ENCODE measurements at places on chromosomes 13 and 19.
A peak's percentile ranks its signal among the peaks of the same experiment; 100 is the strongest.

DNA sequence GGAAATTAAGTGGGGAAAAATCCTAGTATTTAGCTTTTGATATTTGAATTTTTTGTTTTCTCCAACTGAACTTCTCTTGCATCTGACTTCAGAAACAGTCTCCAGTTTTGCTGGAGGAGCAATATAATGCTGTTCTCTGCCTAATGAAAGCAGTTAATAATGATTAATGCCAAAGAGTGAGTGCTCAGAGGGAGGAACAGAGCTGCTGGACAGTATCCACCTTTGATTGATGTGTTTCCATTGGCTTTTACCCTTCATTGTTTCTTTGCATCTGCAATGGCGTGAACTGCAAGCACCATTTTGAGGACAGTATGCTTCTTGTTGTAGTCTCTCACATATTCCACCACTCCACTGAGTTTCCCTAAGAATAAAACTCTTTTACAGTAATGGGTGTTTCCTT lies 193.4 kb downstream of the ITGBL1 start:
- no peak for DNase-seq

DNA sequence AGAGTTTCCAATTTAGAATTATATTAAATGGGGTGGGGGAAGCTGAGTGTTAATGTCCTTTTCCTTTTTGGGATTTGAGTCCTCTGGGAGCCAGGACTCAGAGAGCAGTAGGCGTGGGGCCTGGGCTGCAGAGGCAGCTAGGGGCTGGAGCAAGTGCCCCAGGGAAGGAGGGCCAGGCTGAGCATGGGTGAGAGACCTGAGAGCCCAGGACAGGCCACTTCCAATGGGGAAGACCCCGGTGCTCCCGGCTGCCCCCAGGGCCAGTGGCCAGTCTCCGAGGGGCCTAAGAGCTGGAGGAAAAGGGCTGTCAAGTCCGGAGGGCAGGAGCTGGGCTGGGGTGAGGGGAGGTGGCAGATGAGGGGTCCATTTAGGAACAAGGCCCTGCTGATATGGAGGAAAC lies 371.5 kb downstream of the ZNF536 start:
- peak; percentile 10 for DNase-seq

DNA sequence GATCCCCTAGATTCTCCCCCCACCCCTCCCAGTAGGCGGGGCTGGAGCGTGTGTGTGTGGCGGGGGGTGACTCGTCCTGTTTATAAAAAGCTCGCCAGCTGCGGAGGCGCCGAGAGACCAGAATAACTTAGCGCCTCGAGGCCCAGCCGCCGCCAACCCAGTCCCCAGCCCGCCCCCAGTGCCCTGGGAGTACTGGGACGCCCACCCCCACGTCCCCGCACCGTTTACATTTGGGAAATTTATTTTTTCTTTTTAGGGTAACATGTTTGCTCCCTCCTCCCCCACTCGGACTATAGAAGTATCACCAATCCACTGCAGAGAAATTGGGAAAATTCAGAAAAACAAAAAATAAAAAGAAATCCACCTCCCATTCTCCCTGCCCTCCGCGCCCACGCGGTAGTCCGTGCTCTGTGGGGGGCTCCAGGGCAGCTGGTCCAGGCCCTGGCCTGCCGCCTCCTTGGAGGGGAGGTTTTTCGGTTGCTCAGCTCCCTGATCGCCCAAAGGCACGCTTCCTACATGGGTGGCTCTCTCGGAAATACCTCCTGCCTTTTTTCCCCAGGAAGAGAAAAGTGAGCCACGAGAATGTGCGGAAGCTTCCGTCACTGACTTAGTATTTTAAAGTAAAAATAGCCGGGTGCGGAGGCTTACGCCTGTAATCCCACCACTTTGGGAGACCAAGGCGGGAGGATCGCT lies 1.5 kb upstream of the RAB3A start:
- peak; percentile 77 for DNase-seq

- no peak for DNase-seq
Observed at GRCh38 chr19:6580313-6580712, 10.6 kb downstream of the CD70 start.

DNA sequence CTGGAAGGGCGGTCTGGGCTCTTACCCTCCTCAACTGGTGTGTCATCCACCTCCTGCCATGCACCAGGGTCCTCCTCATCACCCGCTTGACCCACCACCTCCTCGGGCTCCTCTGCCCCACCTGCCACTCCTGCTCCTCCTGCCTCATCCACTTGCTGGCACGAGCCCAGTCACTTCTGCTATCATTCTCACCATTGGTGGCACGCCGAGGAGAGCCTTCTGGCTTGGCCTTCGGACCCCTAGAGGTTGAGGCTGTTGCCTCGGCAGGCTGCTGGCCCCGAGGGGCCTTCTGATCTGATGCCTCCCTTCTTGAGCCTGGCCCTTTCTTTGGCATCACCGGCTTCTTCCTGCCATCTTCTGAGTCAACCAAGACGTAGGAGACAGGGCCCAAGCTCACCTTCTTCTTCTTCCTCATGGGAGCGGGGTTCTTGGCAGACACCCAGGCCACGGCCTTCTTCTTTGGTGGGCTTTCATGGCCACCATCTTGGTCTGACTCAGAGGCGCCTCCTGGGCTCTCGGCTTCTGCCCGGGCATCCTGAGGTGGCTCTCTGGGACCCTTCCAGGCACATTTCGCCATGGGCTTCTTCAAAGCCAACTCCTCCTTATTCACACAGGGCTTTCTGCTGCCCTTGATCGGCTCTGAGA lies 1.7 kb downstream of the PNMA8A start:
- DNase-seq, result no peak

GRCh38 chr19:2415281-2415972 lies 12.0 kb downstream of the TIMM13 start:
- no peak for DNase-seq

GRCh38 chr13:52862358-52863206 lies 14.1 kb upstream of the PCDH8 start:
- DNase-seq, result no peak

DNA sequence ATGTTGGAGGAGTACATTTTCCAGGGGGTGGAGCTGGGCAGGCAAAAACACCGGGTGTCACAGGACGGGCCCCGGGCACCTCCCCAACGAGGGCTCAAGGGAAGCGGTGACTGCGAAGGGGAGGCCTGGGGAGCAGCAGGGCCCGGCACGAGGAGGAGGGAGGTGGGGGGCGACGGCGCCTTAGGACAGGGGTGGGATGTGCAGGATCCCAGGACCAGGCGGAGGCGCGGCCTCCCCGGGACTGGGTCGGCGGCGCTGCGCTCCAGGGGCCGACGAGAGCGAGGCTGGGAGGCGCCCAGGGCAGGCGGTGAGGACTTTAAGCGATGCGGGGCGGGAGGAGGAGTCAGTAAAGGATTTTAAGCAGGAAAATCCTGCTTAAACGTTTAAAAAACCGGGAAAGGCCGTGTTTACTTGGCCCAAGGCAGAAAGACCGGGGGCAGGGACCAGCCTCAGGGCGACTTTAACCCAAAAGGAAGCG lies 427 bp downstream of the ZNF160 start:
- no peak for DNase-seq

DNA sequence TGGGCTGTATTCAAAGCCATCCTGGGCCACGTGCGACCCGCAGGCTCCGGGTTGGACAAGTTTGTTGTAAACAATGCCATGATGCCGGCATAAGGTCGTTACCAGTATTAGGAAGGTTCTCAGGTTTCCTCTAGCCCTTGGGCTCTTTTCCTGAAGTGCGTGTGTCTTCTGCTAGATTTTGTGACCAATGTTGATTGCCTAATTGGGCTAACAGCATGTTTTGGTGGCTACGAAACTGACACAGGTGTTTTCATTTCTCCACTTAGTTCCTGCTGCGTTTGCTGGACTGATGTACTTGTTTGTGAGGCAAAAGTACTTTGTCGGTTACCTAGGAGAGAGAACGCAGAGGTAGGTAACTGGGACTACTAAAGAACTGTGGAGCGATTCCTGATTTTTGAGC lies 20.3 kb downstream of the ALOX5AP start:
- DNase-seq, result no peak

- no peak for DNase-seq
Observed at GRCh38 chr19:19261350-19262189, 11.5 kb downstream of the TM6SF2 start.

DNA sequence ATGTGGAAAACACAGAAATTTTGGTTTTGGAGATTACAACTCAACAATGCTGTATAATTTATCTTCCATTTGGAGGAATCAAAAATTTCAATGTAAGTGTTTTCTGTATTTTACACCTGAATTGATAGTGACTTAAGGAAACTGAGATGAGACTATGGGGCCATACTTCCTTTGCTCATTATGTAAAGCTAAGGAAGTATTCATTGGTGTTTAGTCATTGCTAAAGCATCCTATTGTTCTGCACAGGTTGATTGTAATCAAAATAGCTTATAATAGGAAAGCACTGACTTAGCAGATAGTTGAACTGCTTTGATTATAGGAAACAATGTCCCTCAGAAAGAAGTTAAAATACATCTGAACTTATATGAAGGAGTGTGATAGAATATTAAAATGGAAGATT lies 244.4 kb upstream of the SLITRK5 start:
- DNase-seq, result no peak

DNA sequence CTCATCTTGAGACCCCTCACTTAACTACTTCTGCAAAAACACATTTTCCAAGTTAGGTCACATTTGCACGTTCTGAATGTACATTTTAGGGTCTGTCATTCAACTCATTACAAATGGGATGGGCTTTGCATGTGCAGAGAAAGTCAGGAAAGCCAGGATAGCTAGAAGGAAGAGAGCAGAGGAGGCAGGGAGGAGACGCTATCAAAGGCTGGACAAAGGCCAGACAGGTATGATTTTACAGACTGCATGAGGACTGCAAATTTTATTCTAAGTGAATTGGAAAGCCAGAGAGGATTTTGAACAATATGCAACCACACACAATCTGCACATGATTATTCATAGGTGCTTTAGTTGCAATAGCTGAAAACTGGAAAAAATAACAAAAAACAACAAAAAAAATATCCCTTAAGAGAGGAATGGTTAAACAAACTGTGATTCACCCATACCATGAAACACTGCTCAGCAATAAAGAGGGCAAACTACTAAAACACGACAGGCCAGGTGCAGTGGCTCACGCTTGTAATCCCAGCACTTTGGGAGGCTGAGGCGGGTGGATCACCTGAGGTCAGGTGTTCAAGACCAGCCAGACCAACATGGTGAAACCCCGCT lies 21.1 kb downstream of the SYDE1 start:
- DNase-seq, result no peak

DNA sequence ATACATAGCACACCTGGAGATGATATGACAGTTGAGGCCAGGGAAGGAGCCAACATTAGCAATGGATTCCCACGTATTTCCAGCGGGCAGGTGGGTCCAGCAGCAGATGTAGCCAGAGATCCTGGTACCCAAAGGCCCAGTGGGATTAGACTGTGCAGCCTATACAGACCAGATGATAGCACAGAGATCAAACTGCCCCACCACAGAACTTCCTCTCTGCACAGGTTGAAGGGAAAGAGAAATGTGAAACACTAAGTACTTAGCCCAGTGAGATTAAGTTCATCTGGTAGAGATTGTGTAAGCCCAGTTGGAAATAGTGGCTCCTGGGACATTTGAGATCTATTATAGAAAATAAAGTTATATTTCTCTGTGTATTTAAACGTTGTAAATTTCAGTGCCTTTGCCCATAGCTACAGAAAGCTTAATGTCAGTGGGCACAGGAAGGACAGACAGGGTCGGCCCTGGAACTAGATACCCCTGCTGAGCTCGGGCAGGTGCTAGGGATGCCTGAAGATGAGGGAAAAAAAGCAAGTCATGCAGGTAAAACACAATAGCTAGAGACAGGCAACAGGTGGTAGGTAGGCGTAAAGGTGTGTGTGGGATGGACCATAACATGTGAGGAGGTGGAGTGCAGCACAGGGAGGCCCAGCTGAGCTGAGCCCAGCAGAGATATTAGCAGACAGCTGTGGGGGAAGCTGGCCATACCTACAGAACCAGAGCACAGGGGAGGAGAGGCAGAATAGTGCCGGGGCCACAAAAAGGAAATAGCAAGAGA lies 27.3 kb upstream of the SPATA13 start:
- DNase-seq, result no peak

GRCh38 chr13:99314640-99315176 lies 7.5 kb upstream of the GPR183 start:
- peak; percentile 72 for DNase-seq

- no peak for DNase-seq
Observed at GRCh38 chr13:77523834-77524728, 11.4 kb upstream of the SCEL start.

- DNase-seq, result peak; percentile 62
Observed at GRCh38 chr19:29845574-29846176, 33.9 kb downstream of the CCNE1 start.

DNA sequence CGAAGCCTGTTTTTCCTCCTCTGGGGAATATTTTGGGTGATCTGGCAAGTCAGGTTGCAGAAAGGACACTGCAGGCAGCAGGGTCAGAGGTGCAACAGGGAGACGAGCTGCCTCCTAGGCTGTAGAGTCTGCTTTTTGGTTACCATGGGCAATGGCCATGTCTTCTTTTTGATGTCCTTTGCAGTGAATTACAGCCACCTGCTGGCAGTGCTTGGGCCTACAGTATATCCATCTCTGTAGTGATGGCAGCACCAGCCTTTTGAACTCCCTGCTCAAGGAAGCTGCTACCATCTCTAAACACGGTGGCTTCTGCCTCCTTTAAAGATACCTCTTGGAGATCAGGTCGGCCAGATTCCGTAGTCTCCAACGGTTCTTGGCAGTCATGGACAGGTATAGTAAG lies 73.9 kb downstream of the WTIP start:
- no peak for DNase-seq

- DNase-seq, result peak; percentile 91
Observed at GRCh38 chr13:52455677-52456041, 381 bp downstream of the CKAP2 start.

- DNase-seq, result no peak
Observed at GRCh38 chr13:40648040-40648439, 18.4 kb downstream of the FOXO1 start.

GRCh38 chr19:56083668-56084067 lies 37.4 kb downstream of the ZNF787 start:
- no peak for DNase-seq

DNA sequence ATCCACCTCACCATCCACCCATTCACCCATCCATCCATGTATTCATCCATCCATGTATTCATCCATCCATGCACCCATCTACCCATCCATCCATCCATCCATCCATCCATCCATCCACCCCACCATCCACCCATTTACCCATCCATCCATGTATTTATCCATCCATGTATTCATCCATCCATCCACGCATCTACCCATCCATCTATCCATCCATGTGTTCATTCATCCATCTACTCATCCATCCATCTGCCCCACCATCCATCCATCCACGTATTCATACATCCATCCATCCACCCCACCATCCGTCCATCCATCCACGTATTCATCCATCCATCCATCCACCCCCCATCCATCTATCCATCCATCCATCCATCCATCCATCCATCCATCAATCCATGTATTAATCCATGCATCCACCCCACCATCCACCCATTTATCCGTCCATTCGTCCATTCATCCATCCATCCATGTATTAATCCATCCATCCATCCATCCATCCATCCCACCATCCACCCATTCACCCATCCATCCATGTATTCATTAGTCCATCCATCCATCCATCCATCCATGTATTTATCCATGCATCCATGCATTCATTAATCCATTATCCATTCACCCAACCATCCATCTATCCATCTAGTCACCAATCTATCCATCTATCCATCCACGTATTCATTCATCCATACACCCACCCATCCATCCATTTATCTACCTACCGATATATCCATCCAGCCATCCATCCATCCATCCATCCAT lies 2.6 kb downstream of the IL12RB1 start:
- no peak for DNase-seq

GRCh38 chr13:37427843-37428494 lies 170.6 kb downstream of the POSTN start:
- DNase-seq, result no peak
